ENCODE measurements at places on chromosomes 4 and X.
A peak's percentile ranks its signal among the peaks of the same experiment; 100 is the strongest.

DNA sequence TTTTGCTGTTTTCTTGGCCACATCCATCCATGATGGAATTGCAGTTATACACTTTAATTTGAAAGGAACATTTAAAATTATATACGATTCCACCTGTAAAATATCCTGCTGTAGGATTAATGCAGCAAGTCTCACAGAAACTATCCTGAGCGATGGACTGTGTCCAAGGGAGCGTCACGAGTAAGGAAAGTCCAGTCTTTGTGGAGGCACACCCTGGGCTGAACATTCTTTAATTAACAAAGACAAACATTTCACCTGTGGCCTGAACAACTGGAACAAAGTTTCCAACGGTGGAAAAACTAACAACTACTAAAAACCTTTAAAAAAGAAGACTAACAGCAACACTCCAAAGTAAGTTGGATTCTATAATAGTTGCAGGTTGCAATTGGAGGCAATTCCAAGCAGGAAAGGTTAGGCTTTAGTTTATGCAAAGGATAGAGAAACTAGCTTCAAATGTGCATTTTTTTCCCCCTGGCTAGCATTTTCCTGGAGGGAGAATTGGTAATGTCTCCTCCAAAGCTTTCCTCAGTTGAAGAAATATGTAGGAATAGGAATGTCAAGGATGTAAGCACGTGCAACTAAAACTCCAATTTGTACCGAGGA lies 11.0 kb downstream of the EREG start:
- no peak for DNase-seq

GRCh38 chr4:108037884-108038283 lies 48.2 kb downstream of the HADH start:
- DNase-seq = no peak

DNA sequence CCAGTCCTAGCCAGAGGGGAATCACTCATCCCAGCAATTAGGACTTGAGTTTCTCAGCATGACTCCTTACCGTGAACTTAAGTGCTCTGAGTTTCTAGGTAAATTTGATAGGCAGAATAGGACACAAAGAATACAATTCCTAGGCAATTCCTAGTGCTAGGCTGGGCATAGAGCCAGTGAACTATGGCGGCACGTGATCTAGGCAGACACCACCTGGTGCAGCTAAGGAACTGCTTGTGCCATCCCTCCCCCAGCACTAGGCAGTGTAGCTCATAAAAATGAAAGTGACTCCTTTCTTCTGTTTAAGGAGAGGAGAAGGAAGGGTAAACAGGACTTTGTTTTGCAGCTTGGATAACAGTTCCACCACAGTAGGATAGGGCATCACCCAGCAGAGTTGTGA lies 736.3 kb upstream of the PCDH7 start:
- no peak for DNase-seq

- DNase-seq = no peak
Observed at GRCh38 chrX:39377157-39377556, 575.9 kb downstream of the MID1IP1 start.

GRCh38 chrX:71809886-71810285 lies 46.7 kb downstream of the CXorf49B start:
- no peak for DNase-seq

GRCh38 chrX:45756557-45756956 lies 555.9 kb upstream of the DIPK2B start:
- no peak for DNase-seq

- no peak for DNase-seq
Observed at GRCh38 chr4:122364700-122365404, 14.0 kb upstream of the ADAD1 start.

- DNase-seq = peak; percentile 79
Observed at GRCh38 chrX:47218280-47218919, at the start of gene CDK16. CDK16 (plus strand) TSS chrX:47218681; CDS start chrX:47223558, 4,877 bp downstream.

GRCh38 chr4:124055896-124056295 lies 656.6 kb downstream of the ANKRD50 start:
- DNase-seq = no peak

DNA sequence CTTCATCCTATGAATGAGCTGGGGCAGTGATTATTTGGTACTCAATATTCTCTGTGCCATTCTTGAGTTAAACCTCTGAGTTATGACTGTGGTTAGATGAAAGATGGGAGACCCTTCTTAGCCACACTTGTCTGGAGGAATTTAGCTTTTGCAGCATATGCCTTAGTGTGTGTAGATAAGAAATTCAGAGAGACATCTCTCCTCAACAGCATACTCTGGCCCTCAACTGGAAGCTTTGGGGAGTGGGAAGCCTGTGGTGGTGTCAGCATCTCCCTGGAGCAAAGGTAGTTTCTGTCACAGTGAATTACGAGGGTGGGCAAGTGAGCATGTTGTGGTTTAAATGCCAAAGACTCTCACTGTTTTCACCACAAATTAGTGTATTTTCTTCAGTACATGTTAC lies 58.7 kb downstream of the UGT2A3 start:
- no peak for DNase-seq

- no peak for DNase-seq
Observed at GRCh38 chr4:117691572-117692351, 342.5 kb upstream of the NDST3 start.

DNA sequence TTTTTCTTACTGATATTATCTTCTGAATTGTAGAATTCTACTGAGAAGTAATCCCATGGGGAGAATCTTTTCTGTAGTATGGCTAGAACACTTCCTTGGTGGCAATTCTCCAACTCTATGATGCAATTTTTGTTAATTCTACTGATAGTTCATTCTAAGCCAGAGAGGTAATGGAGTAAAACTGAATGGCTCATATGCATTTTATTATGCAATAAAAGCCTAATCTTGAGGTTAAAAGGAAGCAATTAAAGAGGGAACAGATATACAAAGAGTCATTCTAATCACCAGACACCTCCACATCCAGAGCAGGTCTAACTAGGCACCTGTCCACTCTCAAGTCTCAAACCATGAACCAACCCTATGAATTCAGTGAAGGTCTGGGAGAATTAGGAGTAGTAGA lies 9.7 kb downstream of the RAP2C start:
- peak; percentile 61 for DNase-seq

DNA sequence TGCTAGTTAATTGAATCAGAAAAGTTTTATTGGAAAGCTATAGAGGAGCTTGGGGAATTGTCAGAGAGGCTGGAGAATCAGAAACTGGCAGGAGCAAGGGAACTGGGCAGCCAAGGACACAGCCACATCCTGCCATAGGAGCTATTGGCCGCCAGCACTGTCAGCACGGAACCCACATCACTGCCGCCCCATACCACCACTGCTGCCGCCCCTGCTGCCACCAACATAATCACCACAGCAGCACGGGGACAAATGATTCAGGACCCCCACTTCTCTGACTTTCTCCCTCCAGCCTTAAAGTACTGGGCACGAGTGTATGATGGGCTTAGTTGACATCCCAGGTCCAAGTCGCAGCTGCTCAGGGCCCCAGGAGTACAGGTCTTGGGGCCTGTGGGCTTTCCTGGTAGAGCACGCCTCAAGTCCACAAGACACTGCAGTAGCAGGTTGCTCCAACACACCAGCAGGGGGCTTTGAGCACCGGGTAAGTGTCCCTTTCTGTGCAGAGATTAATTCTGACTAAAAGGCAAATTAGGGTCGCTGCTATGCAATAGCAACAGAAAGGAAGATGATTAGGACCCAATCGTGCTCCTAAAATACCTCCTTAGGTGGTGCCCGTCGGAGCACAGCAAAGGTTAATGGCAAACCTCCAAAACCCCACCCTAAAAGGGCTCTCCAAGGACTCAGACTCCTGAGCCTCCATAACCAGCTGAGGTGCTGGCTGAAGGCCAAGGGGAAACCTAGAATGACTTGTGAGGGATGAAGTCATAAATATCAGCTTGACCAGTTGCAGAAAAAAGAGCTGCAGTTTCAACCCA lies 6.9 kb downstream of the PJA1 start:
- DNase-seq = peak; percentile 86

DNA sequence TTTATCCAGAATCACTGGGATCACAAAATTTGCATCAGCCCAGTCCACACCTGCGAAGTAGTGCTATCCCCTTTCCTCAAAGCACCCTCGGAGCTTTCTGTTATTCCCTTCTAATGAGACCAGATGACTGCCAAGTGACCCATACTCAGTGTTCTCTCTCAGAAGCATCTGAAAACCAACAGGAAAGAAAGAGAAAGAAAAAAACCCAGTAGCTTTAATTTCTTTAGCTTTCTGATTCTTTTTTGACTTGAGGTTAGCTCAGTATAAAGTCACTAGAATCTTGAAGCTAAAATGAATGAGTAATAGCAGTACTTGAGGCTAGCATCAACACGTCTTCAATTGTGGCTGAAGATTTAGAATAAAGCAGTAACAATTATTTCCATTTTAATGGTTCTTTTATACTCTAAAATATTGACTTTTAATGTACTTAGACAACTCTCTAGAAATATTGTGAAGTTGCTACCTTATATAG lies 124.4 kb downstream of the ANK2 start:
- no peak for DNase-seq

GRCh38 chr4:38310446-38311043 lies 350.3 kb downstream of the PTTG2 start:
- no peak for DNase-seq

Measured in iris pigment epithelial cell (primary cell).